Esophagus squamous epithelium (tissue), 5 donors: ENCODE measurements at places on chromosomes 4 and X.

GRCh38 chr4:89658701-89659024 lies 178.3 kb downstream of the SNCA start:
- no peak for DNase-seq

DNA sequence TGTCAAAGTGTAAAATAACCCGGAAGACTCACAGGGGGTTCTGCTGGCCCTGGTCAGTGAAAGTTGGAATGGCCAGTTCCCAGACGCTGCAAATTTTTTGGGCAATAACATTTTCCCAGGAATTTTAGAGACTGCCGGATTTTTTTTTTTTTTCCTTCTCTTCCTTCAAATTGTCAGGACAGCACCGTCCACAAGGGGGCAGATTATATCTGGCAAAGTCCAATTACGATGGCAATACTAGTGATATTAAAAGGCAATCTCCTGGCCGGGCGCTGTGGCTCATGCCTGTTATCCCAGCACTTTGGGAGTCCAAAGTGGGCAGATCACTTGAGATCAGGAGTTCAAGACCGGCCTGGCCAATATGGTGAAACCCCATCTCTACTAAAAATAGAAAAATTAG lies 20.5 kb downstream of the SLC25A5 start:
- DNase-seq: no peak

DNA sequence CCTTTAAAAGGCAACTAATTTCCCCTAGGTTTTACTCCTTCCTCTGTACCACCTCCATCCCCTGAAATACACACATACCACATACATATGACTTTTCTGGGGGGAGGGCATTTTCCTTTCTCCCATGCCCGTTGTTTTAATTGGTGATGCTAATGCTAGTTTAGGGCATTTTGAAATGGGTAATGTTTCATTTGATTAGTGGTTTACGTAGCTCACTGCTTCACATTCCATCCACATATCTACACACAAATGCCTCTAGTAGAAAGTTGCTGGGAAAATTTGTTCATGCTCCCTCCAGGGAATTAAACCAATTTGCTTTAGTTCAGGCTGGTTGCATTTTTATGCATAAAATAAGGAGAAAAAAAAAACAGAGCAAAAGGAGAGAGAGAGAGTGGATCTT lies 231.2 kb downstream of the FRAS1 start:
- DNase-seq: no peak

DNA sequence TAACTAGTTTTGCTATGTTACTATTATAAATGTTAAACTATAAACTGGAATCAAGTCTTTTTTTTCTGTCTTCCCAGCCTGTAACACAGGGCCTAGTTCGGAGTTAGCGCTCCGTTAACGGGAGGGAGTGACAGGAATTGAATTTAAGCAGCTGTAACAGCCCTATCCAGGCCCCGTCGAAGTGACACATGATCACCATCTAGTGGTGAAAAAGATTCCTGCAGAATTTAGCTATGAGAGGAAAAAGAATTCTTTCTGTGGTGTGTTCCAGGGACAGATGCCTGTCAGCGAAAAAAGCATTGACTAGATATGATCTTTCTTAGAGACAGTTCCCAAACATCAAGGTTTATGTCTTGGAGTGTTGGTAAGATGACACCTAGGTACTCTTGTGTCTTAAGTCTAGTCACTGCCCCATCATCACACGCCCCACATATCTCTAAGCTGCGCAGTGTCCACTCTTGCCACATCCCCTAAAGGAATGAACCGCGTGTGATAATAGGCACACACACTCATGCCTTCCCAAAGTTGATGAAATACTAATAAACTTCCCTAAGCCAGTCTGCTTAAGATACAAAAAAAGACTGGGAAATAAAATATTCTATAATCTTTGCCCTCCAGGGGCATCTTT lies 2.1 kb downstream of the GAB3 start:
- DNase-seq: no peak
